Thoracic aorta (tissue), 2 donors: ENCODE measurements at places on chromosomes 2 and 18.

DNA sequence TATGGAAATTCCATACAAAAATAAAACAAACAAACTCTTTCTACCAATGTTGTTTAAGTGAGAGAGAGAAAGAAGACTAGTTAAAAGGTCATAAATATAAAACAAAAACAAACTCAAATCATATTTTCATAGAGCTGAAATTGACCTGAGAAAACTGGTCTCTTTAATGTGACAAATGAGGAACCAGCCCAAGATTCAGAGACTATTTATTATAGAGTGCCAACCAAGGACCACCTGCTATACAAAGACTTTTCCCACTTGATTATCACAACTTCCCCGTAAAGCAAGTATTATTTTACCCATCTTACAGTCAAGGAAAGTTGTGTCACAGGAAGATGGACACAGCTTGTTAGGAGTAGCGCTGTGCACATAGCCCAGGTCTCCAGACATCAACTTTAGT lies 13.3 kb downstream of the ANKRD44 start:
- no peaks in the 10 kb centered on the region for H3K36me3 ChIP-seq
- no peak overlapping the region for H3K4me3 ChIP-seq
- H3K27ac ChIP-seq = no peak overlapping the region
- no peaks in the 10 kb centered on the region for H3K27me3 ChIP-seq

- H3K27me3 ChIP-seq = no peaks in the 10 kb centered on the region
- H3K4me1 ChIP-seq = peaks cover 18% of the 10 kb centered on the region
- DNase-seq = no peak
Observed at GRCh38 chr2:217789003-217789735, 213.6 kb downstream of the TNS1 start.

GRCh38 chr2:55965966-55966365 lies 42.4 kb upstream of the EFEMP1 start:
- no peaks in the 10 kb centered on the region for H3K27me3 ChIP-seq
- peak overlapping the region; percentile 35 for H3K4me3 ChIP-seq
- H3K4me1 ChIP-seq = peaks cover 8% of the 10 kb centered on the region
- H3K27ac ChIP-seq = peak overlapping the region; percentile 57

- H3K27ac ChIP-seq = no peak overlapping the region
- H3K4me1 ChIP-seq = no peaks in the 10 kb centered on the region
- no peak overlapping the region for H3K4me3 ChIP-seq
- peaks cover 8% of the 10 kb centered on the region for H3K36me3 ChIP-seq
- DNase-seq = no peak
Observed at GRCh38 chr18:58754544-58755068, 83.3 kb downstream of the MALT1 start.

DNA sequence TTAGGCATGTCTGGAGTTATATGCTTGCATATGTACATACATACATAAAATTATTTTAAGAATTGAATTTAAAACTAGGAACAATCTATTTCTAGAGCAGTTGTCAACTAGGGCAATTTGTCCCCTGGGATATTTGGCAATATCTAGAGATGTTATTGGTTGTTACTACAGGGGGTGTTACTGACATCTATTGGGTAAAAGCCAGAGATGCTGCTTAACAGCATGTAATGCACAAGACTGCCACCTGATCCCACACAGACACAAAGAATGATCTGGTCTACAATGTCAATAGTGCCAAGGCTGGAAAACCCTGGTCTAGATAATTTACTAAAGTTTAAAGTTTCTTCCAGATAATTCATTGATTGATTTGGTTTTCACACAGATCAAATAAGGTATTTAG lies 185.3 kb downstream of the NYAP2 start:
- H3K4me3 ChIP-seq = no peak overlapping the region
- no peaks in the 10 kb centered on the region for H3K27me3 ChIP-seq
- DNase-seq = no peak
- no peaks in the 10 kb centered on the region for H3K36me3 ChIP-seq
- no peak overlapping the region for H3K27ac ChIP-seq
- no peaks in the 10 kb centered on the region for H3K4me1 ChIP-seq

DNA sequence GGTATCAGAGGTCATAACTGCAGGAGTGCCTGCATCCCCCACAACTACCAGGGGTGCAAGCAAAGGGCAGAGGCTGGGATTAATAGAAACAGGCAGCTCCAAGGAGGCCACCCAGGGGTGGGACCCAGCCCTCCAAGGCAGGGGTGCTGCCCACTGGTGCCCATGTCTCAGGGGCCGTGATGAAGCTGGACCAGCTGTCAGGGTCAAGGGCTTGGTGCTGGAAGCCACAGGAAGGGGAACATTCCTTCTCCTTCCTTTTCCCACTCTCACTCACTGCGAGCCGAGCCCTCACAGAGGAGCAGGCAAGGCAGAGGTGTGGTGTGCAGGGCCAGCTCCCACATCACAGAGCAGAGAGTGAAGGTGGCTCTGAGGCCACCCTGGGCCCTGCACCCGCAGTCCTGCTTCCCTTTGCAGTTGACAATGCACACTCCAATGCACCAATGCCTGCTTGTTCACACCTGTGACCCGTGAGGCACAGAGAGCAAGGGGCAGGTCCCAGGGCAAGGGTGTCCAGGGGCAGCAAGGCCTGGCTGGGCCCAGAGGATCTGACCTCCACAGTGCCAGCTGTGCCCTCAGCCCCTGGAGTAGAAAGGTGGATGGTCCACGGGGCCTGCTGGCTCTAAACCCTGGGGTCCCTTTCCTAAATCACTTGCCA lies 28.7 kb downstream of the MLPH start:
- no peaks in the 10 kb centered on the region for H3K36me3 ChIP-seq
- no peaks in the 10 kb centered on the region for H3K27me3 ChIP-seq
- no peak for DNase-seq
- no peak overlapping the region for H3K4me3 ChIP-seq
- H3K27ac ChIP-seq = no peak overlapping the region

- no peaks in the 10 kb centered on the region for H3K36me3 ChIP-seq
- H3K27ac ChIP-seq = no peak overlapping the region
- H3K4me1 ChIP-seq = no peaks in the 10 kb centered on the region
- H3K27me3 ChIP-seq = no peaks in the 10 kb centered on the region
Observed at GRCh38 chr2:36824273-36824672, 127.8 kb downstream of the VIT start.

DNA sequence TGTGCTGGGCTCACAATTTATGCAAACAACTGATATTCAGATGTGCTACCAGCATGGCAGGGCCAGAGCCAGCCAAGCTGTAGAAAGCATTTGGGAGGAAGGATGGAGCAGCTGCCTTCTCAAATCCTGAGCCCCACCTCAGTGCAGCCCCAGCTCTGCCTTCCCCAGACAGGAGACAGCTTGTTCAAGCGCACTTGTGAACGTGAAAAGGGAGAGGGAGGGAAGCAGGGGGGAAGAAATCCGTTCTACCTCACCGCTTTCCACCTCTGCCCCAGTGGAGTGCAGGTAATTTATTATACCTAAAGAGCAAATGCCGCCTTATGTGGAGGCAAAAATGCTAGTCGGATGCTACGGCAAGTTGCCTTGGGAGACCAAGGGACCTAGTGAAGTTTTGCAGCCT lies 66.0 kb upstream of the SLC14A2 start:
- no peak overlapping the region for H3K27ac ChIP-seq
- H3K36me3 ChIP-seq = no peaks in the 10 kb centered on the region
- peaks cover 14% of the 10 kb centered on the region for H3K4me1 ChIP-seq

- H3K27ac ChIP-seq = no peak overlapping the region
- peaks cover 31% of the 10 kb centered on the region for H3K4me1 ChIP-seq
- no peak overlapping the region for H3K4me3 ChIP-seq
Observed at GRCh38 chr2:28339516-28340175, 53.0 kb upstream of the FOSL2 start.

GRCh38 chr2:148670773-148671172 lies 26.2 kb downstream of the EPC2 start:
- no peaks in the 10 kb centered on the region for H3K36me3 ChIP-seq
- peaks cover 46% of the 10 kb centered on the region for H3K4me1 ChIP-seq
- no peaks in the 10 kb centered on the region for H3K27me3 ChIP-seq
- no peak overlapping the region for H3K4me3 ChIP-seq

DNA sequence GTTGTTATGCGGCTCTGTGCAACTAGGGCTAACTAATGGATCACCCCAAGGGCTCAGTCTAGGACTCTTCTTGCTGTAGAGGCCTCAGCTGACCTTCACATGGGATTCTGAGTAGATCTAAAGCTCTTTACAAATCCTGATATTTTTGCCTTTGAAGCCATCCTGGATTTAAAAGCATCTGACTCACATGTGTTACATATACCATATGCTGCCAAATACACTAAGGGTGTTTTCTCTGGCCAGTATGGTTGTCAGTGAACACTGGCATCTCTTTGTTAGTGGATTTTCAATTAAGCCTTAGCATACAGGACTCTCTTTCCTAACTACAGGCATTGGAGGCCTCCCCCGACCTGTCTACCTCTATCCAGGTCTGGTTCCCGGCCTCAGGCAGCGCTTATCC lies 992.8 kb upstream of the FANCL start:
- no peaks in the 10 kb centered on the region for H3K4me1 ChIP-seq
- no peaks in the 10 kb centered on the region for H3K27me3 ChIP-seq
- H3K4me3 ChIP-seq = no peak overlapping the region
- H3K36me3 ChIP-seq = no peaks in the 10 kb centered on the region
